ENCODE measurements at places on chromosomes 12 and 14.

DNA sequence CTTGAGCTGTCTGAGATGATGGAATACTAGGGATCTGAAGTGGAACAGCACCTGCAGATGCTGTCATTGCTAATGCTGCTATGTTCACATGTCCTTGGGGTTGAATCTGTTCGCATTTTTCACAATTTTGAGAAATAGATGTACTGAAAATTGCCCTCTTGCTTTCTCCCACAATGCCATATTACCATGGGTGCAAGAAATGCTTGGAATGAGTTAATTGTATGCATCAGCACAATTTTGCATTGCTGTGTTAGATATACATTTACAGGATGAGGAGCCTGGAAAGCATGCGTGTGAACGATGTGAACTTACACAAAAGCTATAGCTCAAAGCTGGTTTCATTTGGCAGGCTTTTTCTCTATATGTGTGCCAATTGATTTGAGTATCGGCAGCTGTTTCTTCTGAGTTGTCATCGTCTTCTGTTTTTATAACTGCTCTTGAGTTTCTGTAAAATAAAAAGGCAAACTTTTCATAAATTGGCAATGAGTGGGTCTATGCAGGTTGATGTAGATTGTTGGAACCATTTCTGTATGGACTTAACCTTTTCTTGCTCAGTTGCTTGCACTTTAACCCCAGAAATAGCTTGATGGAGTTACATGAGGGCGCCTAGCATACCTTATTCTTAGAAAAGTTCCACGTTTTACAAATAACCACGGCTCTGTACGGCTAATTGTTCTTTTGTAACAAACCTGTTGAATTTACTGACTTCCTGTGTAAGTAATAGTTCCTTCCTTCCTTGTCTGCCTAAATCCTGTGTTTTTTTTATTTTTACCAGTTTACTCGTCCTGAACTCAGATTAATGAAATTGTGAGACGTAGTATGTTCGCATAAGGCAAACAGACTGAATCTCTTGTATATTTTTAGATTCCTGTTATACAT, 105.9 kb downstream of the FGD4 start:
- DNase-seq, result no peak

DNA sequence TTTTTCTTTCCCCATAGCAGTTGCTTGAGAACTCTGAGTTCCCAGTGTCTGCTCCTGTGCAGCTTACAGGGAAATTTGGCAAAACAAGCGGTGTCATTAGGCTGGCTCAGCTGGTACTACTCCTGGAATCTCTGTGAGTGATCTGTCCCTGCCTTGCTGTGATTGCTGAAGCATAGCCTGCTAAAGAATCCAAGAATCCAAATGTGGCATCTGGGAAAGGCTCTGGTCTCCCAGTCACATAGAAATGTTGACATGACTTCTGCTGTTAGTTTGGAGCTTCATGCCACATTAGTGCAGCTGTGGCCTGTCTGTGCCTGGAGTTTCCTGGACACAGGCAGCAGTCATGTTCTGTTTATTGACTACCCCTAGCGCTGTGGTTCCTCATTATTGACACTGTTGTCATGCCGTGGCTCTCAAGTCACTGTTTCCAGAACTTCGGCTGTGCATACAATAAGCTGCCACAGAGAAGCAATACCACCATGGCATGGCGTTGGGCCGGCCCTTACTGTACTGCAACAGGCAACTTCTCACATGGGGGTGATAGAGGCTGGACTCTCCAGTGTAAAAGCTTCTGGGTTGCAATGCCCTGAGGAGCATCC, 166.8 kb downstream of the MYRFL start:
- no peak for DNase-seq

- DNase-seq, result no peak
Observed at GRCh38 chr14:22658946-22659345, 14.8 kb upstream of the OR6J1 start.

- DNase-seq, result no peak
Observed at GRCh38 chr12:128163086-128163485, 103.9 kb upstream of the TMEM132C start.
